ENCODE measurements at places on chromosomes 6 and 20. TPM values are rescaled to one million over a fixed set of nuclear protein-coding genes. Genes with fewer than 3 reads are reported as not detected.

GRCh38 chr6:18412644-18413043 is 25.5 kb downstream of the RNF144B start:
- DNase-seq = no peak
- no peaks in the 10 kb centered on the region for H3K27me3 ChIP-seq
- peaks cover 6% of the 10 kb centered on the region for H3K36me3 ChIP-seq
- H3K27ac ChIP-seq = no peak overlapping the region
- peaks cover 13% of the 10 kb centered on the region for H3K4me1 ChIP-seq

- no peak overlapping the region for H3K27ac ChIP-seq
- H3K4me1 ChIP-seq = no peaks in the 10 kb centered on the region
- no peak for DNase-seq
- H3K27me3 ChIP-seq = no peaks in the 10 kb centered on the region
Observed at GRCh38 chr6:160240691-160241084, 17.9 kb downstream of the SLC22A2 start.

LKAAEAR1 gene
- not detected for total RNA-seq

DNA sequence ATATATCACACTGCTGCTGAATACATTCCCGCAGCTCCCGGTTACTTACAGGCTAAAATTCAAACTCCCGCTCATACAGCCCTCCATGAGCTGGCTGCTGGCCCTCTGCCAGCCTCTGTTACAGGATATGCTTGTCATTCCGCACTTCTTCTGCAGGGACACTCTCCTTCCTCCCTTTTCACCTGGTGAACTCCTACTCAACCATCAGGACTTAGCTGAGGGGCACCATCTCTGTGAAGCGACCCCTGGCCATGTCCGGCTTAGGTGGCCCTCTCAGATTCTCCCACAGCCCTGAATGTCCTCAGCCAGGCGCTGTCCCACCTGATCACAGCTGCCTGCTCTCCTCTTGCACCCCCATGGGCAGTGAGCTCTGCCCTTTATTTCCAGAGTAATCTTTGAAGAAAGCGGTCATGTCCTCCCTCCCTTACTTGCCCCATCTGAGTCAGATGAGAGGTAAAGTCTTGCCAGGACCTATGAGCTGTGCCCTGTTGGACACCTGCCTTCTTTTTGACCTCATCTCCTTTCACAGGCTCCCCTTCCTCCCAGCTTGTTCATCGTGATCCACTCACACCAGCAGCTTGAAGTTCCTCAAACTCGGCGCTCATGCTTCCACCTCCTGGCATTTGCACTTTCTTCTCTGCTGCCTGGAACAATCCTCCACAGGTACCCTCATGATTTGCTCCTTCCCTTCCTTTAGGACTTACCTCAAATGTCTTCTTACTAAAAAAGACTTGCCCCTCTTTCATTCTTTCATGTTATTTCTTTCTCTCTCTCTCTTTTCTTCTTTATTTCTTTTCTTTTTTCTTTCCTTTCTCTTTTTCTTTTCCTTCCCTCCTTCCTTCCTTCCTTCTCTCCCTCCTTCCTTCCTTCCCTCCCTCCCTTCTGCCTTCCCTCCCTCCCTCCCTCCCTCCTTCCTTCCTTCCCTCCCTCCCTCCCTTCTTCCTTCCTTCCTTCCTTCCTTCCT is 5.6 kb downstream of the CYP24A1 start:
- DNase-seq = no peak
- H3K4me3 ChIP-seq = no peak overlapping the region
- H3K4me1 ChIP-seq = peaks cover 7% of the 10 kb centered on the region
- H3K36me3 ChIP-seq = no peaks in the 10 kb centered on the region
- H3K27me3 ChIP-seq = peaks cover 97% of the 10 kb centered on the region
- H3K27ac ChIP-seq = no peak overlapping the region

CDH26 gene
- 1.3 TPM for total RNA-seq

MAFB gene
- total RNA-seq = 10.2 TPM

DEFB124 gene
- not detected for total RNA-seq

GRCh38 chr20:13777171-13777601 is 7.5 kb downstream of the ESF1 start:
- peaks cover 92% of the 10 kb centered on the region for H3K36me3 ChIP-seq
- no peak overlapping the region for H3K4me3 ChIP-seq
- H3K27ac ChIP-seq = no peak overlapping the region
- H3K27me3 ChIP-seq = no peaks in the 10 kb centered on the region

OSBPL2 gene
- total RNA-seq = 55.3 TPM

DNA sequence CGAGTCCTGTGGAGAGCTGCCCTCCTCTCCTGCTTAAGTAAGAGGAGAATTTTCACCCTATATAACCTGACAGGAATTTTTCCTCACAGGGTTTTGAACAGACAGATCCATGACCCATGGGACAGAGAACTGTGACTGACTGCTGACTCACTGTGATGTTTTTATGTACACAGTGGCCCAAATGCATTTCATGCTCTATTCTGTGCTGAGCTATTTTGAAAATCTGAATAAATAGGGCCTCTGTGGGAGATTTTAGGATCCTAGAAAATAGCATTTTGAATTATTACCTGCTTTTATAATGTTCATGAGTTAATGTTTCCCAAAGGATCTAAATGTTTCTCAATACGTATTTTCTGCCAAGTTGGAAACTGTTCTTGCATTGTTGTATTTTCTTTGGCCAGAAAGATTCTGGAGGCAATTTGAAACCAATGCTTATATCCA is 577.4 kb downstream of the HTR1B start:
- no peaks in the 10 kb centered on the region for H3K36me3 ChIP-seq
- H3K27me3 ChIP-seq = no peaks in the 10 kb centered on the region
- no peak overlapping the region for H3K4me3 ChIP-seq
- no peaks in the 10 kb centered on the region for H3K4me1 ChIP-seq

- H3K36me3 ChIP-seq = peaks cover 89% of the 10 kb centered on the region
- no peak overlapping the region for H3K27ac ChIP-seq
- no peaks in the 10 kb centered on the region for H3K27me3 ChIP-seq
- no peak for DNase-seq
Observed at GRCh38 chr6:37289931-37290330, 32.0 kb upstream of the TMEM217 start.

- H3K27me3 ChIP-seq = no peaks in the 10 kb centered on the region
- H3K4me3 ChIP-seq = no peak overlapping the region
- H3K27ac ChIP-seq = peak overlapping the region; percentile 10
- peaks cover 30% of the 10 kb centered on the region for H3K36me3 ChIP-seq
- H3K4me1 ChIP-seq = peaks cover 92% of the 10 kb centered on the region
Observed at GRCh38 chr20:31691646-31692275, 30.9 kb downstream of the BCL2L1 start.

All from left ventricle myocardium inferior (tissue), 1 donor.